NAMALWA (cell line): ENCODE measurements at places on chromosomes 11 and 22.
A peak's percentile ranks its signal among the peaks of the same experiment; 100 is the strongest.

DNA sequence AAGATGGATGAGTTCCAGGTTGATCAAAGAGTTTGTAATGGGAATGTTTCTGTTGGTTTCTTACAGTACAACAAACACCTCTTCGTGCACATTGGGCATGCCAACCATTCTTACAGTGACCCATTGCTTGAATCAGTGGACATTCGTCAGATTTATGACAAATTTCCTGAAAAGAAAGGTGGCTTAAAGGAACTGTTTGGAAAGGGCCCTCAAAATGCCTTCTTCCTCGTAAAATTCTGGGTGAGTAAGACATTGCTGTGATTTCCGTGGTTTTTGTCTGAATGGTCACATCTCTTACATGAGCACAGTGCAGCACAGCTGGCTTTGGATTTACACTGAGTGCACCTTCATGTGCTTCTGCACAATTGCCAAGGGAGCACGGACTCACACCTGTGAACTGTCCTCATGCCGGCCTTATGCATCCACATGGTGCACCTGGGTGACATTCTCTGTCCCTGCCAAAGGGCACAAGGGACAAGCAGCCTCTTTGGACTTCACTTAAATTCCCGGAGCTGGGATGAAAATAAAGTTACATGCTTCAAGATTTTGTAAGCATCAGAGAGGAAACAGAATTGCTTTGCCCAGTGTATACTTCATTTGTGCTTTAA lies 107.1 kb upstream of the RASSF10 start:
- no peak for DNase-seq

DNA sequence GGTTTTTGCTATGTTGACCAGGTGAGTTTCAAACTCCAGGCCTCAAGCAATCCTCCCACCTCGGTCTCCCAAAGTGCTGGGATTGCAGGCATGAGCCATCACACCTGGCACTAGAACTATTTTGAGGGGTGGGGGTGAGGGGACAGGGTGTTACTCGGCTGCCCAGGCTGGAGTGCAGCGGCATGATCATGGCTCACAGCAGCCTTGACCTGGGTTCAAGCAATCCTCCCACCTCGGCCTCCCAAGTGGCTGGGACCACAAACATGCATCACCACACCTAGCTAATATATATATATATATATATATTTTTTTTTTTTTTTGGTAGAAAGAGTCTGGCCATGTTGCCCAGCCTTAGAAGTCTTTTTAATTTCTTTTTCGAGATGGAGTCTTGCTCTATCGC lies 17.1 kb upstream of the IFITM3 start:
- no peak for DNase-seq

DNA sequence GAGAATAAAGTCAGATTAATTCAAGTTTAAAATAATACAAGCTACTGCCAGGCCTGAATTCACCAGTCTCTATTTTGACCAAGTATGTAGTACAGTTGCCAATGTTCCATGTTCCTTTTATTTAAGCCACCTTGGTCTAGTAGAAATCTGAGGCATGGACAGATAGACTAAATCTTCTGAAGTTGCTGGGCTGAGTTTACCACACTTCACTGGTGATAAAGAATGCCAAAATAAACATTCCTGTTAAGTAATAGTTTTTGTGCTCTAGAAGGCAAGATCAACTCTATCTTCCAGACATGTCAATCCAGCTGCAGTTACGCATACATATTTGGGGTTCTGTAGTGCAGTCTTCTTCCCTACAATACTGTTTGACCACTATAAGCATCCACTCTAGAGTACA lies 83.9 kb upstream of the C11orf87 start:
- DNase-seq = no peak

- DNase-seq = no peak
These were observed 14.7 kb downstream of the UBTFL1 start for GRCh38 chr11:90100431-90100830.

DNA sequence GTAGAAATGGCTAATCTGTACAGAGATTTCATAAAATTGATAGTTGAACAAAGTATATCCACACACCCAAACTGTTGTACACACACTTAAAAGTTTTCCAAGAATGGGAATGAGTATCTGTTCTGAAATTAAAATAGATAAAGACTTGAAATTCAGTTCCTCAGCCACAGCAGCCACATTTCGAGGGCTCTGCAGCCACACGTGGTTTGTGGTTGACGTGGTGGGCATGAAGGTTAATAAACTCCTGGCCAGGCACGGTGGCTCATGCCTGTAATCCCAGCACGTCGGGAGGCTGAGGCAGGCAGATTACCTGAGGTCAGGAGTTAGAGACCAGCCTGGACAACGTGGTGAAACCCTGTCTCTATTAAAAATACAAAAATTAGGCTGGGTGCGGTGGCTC lies 24.0 kb downstream of the TPST2 start:
- DNase-seq = no peak

- DNase-seq = no peak
These were observed at the start of gene TMA7B for GRCh38 chr22:39959640-39960447. TMA7B (plus strand) TSS chr22:39960397; CDS start chr22:39964375, 3,978 bp downstream.

DNA sequence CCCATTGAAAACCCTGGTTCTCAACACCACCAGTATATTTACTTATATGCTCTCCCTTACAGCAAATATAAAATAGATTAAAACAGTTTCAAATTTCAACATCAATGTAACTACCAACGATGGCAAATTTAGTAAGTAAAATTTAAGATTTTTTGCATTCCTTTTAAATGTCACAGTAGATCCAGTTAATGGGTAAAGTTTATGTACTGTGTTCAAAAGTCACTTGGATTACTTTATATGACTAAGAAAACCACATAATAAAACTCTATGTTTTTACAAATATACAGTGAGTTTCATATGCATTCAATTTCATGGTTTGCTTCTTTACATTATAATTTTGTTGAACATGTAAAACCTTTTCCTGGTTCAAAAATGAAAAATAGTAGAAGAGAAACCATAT lies 364.6 kb downstream of the AASDHPPT start:
- no peak for DNase-seq

DNA sequence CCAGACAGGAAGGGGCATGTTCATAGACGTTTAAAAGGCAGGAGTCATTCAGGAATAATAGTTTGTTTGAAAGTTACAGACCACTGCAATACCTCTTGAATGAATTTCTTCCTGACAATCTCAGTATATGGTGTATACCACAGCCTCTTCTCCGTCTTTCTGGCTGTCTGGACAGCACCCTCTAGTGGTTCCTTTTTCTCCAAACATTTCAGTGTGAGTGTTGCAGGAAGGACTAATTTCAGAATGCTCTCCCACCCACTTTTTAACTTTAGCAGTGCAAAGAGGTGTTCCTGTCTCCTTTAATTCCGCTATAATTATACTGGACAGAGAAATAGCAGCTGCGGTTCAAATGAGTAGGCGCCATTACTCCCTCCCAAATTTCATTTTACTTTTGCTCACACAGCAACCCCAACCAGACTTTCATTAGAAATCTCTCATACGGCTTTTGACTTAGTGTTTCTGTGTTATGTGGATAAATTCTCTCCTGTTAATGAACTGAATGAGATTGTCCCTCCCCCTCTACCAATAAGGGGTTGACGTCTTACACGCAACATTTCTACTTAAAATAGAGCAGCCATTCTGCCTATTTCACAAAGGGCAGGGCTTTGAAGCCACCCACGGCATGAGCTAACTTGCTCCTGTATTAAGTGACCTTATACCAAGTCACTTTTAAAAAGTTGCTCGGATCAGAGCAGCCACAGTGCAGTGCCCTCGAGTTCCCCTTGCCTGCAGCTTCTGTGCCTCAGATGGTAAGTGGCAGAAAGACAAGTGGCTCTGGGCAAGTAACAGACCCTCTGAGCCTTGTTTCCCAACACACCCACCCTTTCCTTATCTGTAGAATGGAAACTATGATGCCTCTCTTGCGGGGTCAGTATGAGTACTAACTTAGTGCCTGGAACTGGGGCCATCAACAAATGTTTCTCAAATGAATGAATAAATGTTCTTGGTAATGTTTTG lies 368.6 kb downstream of the OPCML start:
- peak; percentile 65 for DNase-seq

DNA sequence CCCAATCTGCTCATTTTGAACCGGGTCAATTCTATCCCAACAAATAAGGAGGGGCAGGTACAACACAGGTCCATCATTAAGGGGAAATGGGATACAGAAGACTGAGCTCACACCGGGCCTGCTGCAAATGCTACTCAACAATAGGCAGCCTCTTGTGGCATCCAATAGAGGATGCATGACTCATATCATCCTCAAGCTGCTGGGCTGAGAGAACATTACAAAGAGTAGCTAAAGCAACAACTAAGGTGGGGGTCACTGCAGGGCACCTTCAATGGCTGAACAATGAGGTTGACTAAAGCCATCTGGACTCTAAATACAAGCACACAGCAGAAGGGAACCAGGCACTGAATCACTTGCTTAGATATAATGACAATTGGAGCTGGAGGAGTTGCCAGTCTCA lies 130.1 kb upstream of the SYN3 start:
- DNase-seq = no peak

DNA sequence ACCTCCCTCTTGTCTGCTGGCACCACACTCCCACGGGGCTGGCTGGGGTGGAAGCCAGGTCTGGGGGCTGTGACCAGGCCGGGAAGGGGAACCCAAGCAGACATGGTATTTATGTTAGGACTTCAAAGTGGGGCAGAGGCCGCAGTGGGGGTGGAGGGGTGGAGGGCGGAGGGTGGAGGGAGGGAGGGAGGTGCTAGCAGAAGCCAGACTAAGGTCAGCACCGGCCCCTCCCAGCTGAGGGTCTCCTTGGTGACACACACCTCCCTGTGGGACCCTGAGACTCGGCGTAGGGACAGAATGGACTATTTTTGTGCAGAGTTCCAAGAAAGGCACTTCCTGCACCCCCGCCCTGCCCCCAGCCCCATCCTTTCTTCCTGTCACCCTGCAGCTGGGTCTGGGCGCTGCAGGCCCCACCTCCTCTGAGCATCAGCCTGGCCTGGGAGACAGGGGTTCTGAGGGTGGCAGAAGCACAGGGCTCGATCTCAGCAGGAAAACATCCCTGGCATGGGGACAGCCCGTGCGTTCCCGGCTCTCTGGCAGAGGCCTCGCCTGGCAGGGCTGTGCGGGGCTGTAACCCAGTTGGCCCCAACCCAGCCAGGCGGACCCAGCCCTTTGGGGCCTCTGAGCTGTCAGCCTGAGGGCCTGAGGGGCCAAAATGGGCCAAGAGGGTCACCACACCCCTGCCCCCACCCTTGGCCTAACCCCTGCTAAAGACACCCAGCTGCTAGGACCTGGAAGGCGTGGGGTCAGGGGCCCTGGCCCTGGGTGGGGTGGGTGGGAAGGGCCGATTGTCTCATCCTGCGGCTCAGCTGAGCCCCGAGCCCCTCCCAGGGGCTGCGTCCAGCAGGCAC lies 9.6 kb upstream of the CD248 start:
- DNase-seq = no peak

- DNase-seq = no peak
These were observed 6.1 kb downstream of the MRPL11 start for GRCh38 chr11:66432597-66432996.

GRCh38 chr22:43101306-43101705 lies 9.2 kb upstream of the BIK start:
- no peak for DNase-seq

- DNase-seq = no peak
These were observed 72.7 kb upstream of the CRTAM start for GRCh38 chr11:122765487-122766131.

DNA sequence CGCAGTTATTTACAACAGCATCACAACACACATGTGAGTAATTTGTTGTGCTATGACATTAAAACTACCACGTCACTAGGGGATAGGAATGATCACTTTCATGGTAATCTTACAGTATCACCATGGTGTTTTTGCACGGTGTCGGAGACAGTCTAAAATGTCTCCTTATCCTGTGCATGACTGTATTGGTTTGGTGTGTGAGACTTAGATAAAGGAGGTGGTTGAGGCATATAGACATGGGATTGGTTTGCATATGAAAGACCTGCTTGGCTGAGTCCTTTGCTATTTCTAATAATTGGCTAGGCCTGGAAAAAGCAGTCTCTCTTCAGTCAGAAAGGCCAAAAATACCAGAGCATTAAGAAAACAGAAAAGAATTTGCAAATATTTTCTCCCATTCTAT lies 30.2 kb downstream of the MSANTD4 start:
- DNase-seq = no peak

- DNase-seq = no peak
These were observed 105.5 kb downstream of the CCDC83 start for GRCh38 chr11:85960678-85961077.

DNA sequence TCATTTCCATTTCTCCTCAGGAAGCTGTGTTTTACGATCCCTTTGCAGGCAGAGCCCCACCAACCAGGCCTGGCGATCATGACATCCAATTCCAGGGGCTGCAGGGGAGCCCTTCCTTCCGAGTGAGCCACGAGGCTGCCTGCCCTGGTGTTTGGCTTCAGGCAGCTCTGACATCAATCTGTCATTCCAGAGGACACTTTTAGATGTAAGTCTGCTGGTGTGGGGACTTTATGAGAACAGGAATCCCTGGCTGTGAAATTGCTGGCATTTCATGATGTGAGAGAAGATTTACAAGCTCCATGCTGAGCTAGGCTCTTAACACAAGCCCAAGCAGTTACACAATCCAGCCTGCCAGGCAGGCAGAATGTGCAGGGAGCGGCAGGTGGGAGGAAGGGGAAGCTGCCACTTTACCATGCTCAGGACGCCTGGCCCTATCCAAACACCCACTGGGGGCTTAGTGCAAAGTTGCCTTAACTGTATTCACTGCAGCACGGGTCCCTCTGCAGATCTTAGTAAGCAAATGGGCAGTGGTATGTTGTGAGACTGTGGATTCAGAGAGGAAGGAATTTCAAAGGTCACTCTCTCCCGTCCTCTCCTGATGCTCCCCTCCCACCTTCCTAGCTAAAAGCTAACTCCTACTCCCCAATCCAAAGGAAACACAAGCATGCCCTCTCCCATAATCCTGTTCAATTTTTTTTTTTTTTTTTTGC lies 43.4 kb upstream of the MICAL2 start:
- no peak for DNase-seq

DNA sequence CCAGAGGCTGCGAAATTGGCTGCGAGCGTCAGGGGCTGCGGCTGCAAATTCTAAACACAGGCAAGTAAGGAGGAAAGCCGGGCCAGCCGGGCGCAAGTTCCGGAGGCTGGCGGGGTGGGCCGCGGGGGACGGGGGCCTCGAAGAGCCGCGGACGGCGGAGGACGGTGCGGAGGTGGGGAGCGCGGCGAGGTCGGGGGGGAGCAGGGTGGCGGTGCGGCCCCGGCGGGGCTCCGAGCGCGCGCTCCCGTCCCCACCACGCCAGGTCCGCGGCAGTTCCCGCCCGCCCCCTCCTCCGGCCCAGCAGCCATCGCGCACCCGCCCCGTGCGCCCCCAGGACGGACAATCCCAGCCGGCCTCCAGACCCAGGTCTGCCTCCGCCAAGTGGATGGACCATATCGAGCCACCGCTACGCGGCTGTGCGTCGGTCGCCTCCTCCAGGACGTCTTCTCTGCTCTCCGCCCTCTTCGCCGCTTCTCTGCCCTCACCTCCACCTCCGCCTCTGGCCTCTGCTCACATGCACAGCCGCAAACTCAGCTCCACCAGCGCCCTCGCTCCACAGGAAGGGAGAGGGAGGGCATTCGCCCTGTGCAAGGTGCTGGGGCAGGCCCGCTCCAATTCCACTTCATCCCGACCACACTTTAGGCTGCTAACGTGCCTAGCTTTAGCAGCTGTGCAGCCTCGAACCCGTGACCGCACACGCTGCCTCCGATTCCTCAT lies 7.2 kb downstream of the ELFN2 start:
- DNase-seq = no peak

GRCh38 chr11:20991471-20991870 lies 322.1 kb downstream of the NELL1 start:
- no peak for DNase-seq
